Articular chondrocyte of knee joint (primary cell): ENCODE measurements at places on chromosomes 4 and X. TPM values are rescaled to one million over a fixed set of nuclear protein-coding genes. Genes with fewer than 3 reads are reported as not detected.

Gene CXCL11
- total RNA-seq = not detected in 2 replicates

Gene NAT8L
- total RNA-seq = 0.11 and 0.13 TPM in 2 replicates

Gene TLL1
- total RNA-seq = 3.8 and 9.7 TPM in 2 replicates

Gene HTR2C
- not detected in 2 replicates for total RNA-seq

Gene ADH7
- total RNA-seq = 0.22 TPM in 1 of 2 replicates, not detected in the other

Gene EOLA1
- 13.1 and 13.2 TPM in 2 replicates for total RNA-seq
